ENCODE measurements at places on chromosomes 6 and 20. TPM values are rescaled to one million over a fixed set of nuclear protein-coding genes. Genes with fewer than 3 reads are reported as not detected.

The TRAPPC3L gene
- 0.33 TPM for total RNA-seq

The HEY2 gene
- 10.3 TPM for total RNA-seq

The EPB41L1 gene
- total RNA-seq = 57.6 TPM

The SPTLC3 gene
- 29.3 TPM for total RNA-seq

The SUMO4 gene
- total RNA-seq = 5.7 TPM

The AMD1 gene
- total RNA-seq = 72.1 TPM

The RIMS4 gene
- 24.5 TPM for total RNA-seq

The OVOL2 gene
- total RNA-seq = not detected

The SFTA2 gene
- total RNA-seq = not detected

The SLC22A7 gene
- 0.20 TPM for total RNA-seq

The THEMIS gene
- total RNA-seq = 0.06 TPM

The HDAC2 gene
- total RNA-seq = 69.3 TPM

The SEC23B gene
- 61.3 TPM for total RNA-seq

The ADGRB3 gene
- 26.9 TPM for total RNA-seq

The PPT2 gene
- 75.1 TPM for total RNA-seq

The RRAGD gene
- total RNA-seq = 58.3 TPM

The SLC17A5 gene
- total RNA-seq = 33.4 TPM

The GNAS-AS1 gene
- 1.2 TPM for total RNA-seq

The NHLRC1 gene
- 3.5 TPM for total RNA-seq

The ANGPT4 gene
- 0.30 TPM for total RNA-seq

The TRIM26 gene
- total RNA-seq = 28.9 TPM

The SYCP2L gene
- 5.9 TPM for total RNA-seq

The OR2H1 gene
- not detected for total RNA-seq

The C20orf202 gene
- total RNA-seq = 0.66 TPM

The RIPOR3 gene
- total RNA-seq = 4.7 TPM
